ENCODE measurements at places on chromosomes 12 and 14. TPM values are rescaled to one million over a fixed set of nuclear protein-coding genes. Genes with fewer than 3 reads are reported as not detected.

Gene HAL
- 27.3 TPM for total RNA-seq

Gene EGLN3
- 4.2 TPM for total RNA-seq

Gene IFI27
- total RNA-seq: 304 TPM

Gene TSPAN9
- 50.1 TPM for total RNA-seq

Gene CCDC175
- 0.34 TPM for total RNA-seq

Gene POTEM
- not detected for total RNA-seq

Gene EIF4B
- total RNA-seq: 395 TPM
